Stimulated activated CD4-positive, alpha-beta T cell treated with anti-CD3 and anti-CD28 coated beads, Interleukin-2, amount 100 ng/mL, for 48 hours (primary cell): ENCODE measurements at places on chromosomes 5 and 9.

- DNase-seq: no peak
These were observed 54.4 kb downstream of the NEURL1B start for GRCh38 chr5:172695232-172696054.

GRCh38 chr9:115401756-115402327 lies 283.9 kb upstream of the TNC start:
- DNase-seq: no peak

GRCh38 chr9:98974554-98974953 lies 30.8 kb downstream of the COL15A1 start:
- no peak for DNase-seq

DNA sequence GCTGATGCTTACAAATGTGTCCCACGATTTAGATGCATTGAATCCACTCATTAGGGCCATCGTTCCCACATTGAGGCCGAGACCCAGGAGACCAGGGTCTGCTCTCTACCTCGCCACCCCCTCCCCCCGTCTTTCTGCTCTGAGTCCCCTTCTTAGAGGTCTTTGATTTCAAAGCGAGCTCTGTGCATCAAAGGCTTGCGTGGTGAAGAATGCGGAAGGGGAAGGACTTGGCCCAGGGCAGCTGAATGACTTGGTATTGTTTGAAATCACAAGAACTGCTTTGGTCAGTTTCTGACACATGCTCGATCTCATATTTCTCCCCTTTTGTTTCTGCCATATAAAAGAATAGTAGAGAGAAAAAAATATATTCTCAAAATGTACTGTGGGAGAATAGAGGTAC lies 78.3 kb upstream of the IRX1 start:
- DNase-seq: no peak

GRCh38 chr9:127144670-127145445 lies 22.4 kb upstream of the ANGPTL2 start:
- no peak for DNase-seq

GRCh38 chr5:160926428-160926827 lies 74.4 kb upstream of the ATP10B start:
- no peak for DNase-seq

DNA sequence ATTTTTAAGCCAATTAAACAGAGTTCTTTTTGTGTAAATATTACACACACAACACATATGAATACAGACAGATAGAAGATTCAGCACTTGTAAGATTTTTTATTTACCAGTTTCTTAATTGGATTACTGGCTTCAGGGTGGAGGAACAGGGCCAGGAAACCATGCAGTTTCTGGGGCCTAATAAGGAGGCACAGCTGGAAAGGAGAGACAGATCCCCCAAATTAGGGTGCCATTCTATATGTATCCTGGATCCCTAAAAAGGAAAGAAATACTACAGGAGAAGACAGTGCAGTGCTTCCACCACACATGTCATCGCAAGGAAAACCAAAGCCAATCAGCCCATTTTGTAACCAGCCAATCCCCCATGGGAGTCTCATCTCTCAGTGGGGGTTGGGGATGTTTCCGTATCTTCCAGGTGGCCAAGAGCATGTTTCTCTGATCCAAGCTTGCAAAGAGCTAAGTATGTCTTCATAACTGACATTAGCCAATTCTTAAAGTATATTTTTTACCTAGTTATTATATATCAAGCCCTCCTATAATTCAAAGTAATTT lies 15.8 kb upstream of the ABO start:
- DNase-seq: no peak

DNA sequence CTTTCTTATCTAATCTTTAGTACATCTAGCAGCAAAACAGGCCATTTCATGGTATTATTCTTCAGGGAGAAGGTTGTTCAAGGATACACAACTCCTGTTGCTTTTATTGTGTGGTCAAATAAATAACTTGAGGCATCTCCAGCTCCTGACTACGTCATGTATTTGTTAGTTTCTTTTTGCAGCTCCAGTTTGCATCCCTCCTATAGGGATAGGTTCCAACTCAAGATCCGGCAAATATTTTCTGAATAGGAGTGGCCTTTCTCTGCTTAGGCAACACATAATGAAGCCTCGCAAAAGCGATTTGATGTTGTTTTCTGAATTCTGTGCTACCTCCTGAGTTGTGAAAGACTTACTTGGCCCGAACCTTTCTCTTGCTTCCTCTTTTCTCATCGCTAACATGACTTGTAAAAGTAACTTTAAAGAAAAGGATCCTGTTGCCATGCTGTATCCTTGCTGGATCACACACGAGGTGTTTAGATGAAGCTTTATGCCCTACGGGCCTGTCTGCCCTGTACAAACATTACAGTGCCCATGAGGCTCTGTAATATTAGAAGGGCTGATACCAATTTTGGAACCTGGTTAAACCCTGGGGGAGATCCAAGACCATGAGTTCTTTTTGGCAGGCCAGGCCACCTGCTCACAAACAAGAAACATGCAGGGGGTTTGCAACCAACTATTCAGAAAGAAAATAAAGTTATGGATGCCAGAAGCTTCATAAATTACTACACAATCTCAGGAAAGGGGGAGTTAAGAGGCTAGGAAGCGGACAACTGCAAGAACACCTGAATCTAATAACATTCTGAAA lies 149.8 kb upstream of the FGF10 start:
- no peak for DNase-seq

- DNase-seq: peak; percentile 89
These were observed 1.4 kb upstream of the ATOSB start for GRCh38 chr9:35116898-35117551.

GRCh38 chr5:116681334-116682013 lies 106.9 kb upstream of the SEMA6A start:
- no peak for DNase-seq

DNA sequence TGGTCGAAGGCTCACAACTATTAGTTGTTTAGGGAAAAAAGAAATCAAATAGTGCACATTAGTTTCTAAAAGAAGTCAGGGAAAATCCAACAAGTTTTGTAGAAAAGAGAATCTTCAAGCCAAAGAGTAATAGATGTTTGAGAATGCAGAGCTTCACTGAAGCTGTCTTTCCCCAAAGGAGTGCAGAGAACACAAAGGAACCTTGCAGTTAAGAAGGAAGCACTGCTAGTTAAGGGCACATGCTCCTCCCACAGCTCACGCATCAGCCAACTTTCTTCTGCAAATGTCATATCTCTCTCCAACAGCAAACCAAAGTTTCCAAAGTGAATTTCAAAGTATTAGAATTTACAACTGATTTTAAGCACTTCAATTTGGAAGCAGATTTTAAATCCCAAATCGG lies 116.4 kb upstream of the FST start:
- no peak for DNase-seq

GRCh38 chr9:133529457-133529856 lies 4.7 kb upstream of the MYMK start:
- no peak for DNase-seq

GRCh38 chr9:20623021-20623747 lies 885 bp upstream of the MLLT3 start:
- DNase-seq: peak; percentile 43

DNA sequence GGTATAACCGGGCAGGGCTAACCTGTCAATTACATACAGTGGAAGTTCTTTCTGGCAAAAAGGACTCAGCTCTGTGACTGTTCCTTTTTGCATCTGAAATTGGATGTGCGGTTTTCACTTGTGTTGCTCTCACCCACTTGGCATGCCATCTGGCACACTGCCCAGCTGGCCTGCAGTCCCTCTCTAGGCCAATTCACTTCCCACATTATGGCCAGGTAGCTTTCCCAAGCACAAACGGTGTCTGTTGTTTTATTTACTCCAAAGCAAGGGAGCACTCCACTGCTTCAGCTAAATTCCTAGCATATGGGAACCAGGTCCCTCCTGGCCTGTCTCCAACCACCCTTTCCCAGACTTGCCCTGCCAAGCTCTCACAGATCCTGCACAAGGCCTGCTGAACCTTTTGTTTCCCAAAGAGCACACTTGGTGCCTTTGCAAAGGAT lies 132.5 kb downstream of the SEMA6A start:
- DNase-seq: no peak

DNA sequence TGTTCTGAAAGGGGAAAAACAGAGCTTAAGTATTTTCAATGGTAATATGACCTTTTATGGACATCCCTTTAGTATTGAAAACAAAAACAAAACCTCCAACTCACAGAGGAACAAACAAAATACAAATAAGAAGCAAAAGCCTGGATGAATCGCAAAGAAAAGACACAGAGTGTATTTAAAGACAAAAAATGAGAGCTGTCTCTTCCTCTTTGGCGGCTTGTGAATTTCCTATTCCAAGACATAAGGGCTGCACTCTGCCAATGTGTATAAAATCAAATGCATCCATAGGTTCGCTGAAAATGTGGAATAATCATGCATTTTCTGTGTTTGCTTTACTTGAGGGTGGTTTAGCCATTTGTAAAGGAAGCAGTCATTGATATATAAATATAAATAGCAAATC lies 739.3 kb upstream of the ZNF608 start:
- DNase-seq: no peak

DNA sequence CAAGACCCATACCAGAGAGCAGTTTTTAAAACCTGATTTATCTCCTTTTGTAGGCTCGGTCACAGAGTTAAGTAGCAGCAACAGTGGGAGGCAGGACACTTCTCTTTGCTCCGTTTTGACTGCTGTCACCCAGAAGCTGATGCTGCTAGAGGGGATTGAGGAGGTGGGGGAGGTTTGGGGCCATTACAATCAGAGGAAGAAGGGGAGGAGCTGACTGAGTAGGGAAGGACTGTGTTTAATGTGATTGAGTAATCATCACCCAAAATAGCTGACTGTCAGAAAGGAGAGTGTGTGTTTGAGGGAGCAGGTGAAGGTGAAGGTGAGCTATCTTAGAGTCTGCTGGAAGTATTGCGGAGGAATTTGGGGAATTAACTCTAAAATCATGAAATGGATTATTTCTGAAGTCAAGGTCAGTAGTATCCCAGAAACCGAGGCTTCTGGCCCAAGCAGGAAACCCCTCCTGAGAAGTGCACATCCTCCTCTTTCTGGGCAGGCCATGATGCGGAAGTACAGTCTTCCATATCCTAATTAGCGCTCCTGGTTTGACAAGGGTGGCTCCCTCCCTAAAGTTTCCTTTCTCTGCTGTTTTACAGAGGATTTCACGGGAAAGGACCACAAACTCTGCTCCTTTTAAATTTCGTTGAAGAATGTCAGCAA lies 214.9 kb downstream of the PLK2 start:
- no peak for DNase-seq

DNA sequence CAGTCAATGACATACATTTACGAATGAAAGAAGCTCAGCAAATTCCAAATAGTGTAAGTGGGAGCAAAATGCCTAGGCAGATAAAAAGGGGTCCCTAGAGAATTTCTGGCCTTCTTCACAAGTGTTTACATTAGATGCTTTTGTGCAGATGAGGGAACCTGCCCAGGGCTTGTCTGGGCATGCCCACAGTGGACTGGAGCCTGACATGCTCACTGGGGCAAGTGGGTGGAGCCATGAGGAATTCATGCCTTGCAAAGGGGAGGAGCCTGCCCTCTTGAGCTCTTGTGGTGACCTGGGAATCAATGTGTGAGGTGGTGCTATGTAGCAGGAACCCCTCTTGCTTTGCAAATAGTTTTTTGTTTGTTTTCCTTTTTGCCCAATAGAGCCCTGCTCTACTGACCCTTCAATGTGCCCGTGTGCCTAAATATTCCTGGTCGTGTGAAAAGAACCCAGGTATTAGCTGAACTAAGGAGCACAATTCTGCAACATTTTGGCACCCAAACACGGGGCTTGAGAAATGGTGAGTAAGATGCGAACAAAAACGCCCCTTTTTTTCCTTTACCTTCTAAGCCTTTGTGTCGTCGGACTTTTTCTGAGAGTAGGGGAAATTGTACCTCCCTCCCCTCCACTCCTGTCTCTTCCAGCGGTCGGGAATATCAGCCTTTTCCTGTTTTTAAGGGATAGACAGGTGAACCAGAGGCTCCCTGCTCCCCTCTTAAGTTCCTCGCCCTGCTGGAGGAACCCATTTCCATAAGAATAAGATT lies 433.8 kb upstream of the CDH9 start:
- no peak for DNase-seq

DNA sequence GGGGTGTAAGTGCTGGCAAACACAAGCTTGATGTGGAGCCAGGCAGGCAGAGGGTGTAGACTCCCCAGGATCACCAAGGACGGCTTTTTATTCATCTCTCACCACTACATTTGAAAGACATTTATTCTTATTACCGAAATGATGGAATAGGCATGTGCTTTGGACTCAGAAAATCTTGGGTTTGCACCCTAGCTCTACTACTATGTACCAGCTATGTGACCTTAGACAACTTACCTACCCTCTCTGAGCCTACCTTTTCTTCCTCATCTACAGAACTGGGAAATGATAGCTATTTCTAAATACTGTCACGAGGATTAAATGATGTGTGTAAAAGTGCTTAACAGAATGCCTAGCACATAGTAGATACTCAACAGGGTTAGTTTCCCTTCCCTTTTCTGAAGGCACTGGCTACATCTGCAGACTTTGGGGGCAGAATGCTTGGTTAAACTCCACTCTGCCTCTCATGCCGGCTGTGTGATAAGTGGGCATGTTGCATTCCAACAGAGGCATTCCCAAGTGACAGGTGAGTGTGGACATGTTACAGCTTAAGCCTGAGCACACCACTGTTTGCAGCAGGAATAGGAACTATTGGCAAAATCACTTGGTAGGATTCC lies 94.8 kb downstream of the SLC1A3 start:
- DNase-seq: no peak

GRCh38 chr5:60510049-60510448 lies 189.9 kb downstream of the DEPDC1B start:
- no peak for DNase-seq

GRCh38 chr5:24141046-24141445 lies 503.7 kb downstream of the CDH10 start:
- no peak for DNase-seq

- no peak for DNase-seq
These were observed 196.4 kb downstream of the TLE4 start for GRCh38 chr9:79768194-79768593.

DNA sequence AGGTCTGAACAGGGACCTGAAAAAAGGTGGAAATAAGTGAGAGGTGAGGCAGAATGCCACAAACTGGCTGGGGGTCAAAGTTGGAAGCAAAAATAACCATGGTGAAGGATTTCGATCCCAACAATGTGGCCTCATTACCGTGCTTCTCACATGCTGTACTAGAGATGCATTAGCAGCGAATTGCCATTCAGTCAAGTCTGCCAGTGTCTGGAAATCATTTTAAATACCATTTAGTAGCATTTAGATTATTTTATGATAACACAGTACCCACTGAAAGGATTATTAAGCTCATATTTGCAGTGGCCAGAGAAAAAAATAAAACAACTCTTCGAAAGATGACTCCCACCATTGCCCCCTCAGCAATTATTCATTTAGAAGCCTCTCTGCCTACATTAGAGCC lies 294.6 kb upstream of the SLC24A2 start:
- no peak for DNase-seq
